ENCODE measurements at places on chromosomes 5 and 9.

- no peak for DNase-seq
Measured at GRCh38 chr5:145853781-145854376, 18.7 kb upstream of the PRELID2 start.

DNA sequence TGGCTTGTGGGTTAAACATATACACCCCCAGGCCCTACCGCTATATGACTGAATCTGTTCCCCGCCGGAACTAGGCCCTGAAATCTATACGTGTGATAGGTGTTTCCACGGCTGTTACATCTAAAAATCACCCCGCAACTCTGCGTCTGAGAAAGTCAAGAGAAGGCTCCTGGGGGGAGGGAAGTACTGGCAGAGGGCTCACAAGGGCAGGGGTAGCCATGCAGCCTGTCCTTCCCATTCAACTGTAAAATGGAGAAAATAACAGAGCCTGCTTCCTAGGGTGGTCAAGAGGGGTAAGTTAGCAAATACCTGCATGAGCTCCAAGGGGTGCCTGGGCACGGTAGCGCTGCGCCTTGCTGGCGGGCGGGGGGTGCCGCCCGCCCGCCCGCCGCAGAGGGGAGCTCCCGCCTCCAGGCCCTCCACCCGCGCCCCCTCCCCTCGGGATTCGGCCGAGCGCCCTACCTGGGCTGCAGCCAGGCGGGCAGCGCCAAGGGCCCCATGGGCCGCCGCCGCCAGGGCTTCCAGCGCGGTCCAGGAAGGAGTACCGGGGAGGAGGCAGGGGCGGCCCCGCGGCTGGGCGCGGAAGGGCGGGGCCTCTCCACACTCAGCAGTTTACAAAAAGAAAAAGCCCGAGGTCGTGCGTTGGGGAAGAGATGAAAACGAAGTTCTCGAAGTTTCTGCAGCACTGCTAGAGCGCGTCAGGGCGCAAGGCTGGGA is at the start of gene HACD4:
Gene HACD4 (minus strand): TSS at position 550 of the 717 bp plus-strand sequence. CDS start 50 bp downstream, at position 500.
- peak; percentile 3 for DNase-seq

DNA sequence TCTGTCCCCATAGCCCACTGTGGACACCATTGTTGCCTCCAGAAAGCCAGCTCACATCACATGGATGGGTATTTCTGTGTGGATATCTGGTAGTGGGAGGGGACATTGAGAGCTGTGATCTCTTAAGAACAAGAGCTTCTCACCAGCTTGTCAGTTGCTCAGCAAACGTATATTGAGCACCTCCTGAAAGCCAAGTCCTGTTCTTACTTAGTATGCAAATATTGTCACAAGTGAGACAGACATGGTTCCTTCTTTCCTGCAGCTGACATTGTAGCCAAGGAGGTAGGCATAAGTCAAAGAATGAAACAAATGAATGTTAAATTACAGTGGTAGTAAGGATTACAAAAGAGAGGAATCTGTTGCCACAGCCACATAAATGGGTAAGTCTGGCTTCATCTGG is 3.8 kb downstream of the TCOF1 start:
- DNase-seq: no peak

- DNase-seq: no peak
Measured at GRCh38 chr5:103346162-103346748, 87.7 kb downstream of the MACIR start.

- no peak for DNase-seq
Measured at GRCh38 chr5:756865-757345, 27.6 kb downstream of the ZDHHC11B start.

- no peak for DNase-seq
Measured at GRCh38 chr5:144467792-144468191, 297.1 kb downstream of the KCTD16 start.

DNA sequence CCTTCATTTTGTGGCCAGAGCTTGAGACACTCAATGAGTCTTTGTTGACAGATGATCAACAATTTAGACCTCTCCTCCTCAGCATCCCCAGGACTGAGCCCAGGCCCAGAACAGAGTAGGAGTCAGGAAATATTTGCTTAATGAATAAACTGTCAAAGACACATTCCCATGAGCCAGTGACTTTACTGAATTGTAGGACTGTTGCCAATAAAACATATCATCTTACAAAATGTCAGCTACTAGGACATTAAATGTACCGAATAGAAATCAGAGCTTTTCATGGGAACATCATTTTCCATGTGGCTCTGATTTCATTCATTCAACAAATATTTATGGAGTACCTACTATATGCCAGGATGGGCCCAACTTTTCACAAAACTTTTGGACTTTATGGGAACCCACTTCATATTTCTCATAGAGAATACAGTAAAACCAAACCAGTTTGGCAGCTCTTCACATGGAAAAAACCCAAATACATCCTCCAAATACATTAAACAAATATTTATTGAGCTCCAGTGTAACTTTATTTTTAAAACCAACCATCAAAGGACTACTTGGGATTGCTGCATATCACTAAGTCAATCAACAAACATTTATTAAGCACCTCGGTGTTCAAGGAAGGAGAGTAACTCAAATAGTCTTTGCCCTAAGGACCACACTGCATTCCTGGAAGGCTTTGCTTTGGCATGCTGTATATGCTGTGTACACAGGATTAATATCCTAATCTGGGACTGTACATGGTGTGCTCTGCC is 11.4 kb downstream of the VDAC1 start:
- no peak for DNase-seq

DNA sequence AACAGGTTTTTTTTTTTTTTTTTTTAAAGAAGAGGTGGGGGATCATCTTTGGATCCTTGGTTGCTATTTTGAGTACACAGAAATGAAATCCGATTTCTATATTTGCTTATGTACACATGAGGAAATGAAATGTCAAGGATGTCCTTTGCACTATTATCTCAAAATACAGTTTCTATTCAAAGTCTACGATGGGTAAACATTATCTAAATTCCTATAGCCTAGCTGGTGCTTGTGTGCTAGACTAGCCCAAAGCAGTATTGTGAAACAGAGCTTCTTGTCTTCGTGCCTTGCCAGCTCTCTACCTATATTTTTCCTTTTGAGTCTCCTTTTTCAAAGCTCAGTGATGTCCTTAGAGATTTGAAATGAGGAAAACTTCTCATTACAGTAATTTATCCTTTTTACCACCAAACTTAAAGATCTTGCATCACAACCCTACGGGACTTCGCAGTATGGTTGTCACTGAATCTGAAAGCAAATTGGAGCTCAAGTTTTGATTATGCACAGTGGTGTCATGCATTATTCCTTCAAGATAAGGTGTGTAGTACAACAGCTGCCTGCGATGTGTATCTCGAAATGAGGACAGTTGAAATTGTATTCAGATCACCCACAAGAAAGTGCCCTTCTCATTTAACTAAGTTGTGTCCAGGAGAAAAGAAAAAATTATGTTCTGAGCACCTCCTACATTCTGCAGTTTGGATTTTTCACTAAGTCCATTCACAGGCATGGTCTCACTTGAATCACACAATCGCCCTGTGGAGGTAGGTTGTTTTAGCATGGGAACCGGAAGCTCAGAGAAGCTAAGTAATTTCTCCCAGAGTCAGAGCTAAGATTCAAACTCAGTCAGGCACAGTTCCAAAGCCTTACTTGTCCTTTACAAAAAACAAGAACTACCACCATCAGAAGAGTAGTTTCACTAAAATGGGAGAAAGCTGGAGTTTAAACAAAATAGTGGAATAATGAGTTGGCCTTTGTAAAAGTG is 379.0 kb downstream of the GLIS3 start:
- no peak for DNase-seq

- no peak for DNase-seq
Measured at GRCh38 chr9:110812886-110813285, 144.3 kb downstream of the MUSK start.

- no peak for DNase-seq
Measured at GRCh38 chr9:134555094-134555650, 86.4 kb upstream of the COL5A1 start.

GRCh38 chr5:135822286-135822685 is 12.2 kb upstream of the SLC25A48 start:
- no peak for DNase-seq

GRCh38 chr5:94544031-94544650 is 74.3 kb downstream of the KIAA0825 start:
- DNase-seq: no peak

GRCh38 chr9:1051584-1052275 is 1.6 kb downstream of the DMRT2 start:
- DNase-seq: peak; percentile 8

GRCh38 chr9:97997330-97998276 is 14.5 kb downstream of the ANP32B start:
- no peak for DNase-seq

- DNase-seq: no peak
Measured at GRCh38 chr5:2148312-2149194, 265.8 kb upstream of the IRX4 start.

- no peak for DNase-seq
Measured at GRCh38 chr5:168734620-168735300, 155.6 kb upstream of the PANK3 start.

DNA sequence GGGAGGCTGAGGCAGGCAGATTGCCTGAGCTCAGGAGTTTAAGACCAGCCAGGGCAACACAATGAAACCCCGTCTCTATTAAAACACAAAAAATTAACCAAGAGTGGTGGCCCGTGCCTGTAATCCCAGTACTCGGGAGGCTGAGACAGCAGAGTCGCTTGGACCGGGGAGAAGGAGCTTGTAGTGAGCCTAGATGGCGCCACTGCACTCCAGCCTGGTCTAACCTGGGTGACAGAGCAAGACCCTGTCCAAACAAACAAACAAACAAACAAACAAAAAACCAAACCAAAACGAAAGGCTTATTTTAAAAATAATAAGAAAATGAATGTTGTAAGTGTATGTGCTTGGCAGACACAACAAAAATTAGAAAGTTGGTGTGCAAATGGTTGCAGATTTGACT is 536.3 kb upstream of the PTPRD start:
- DNase-seq: no peak

DNA sequence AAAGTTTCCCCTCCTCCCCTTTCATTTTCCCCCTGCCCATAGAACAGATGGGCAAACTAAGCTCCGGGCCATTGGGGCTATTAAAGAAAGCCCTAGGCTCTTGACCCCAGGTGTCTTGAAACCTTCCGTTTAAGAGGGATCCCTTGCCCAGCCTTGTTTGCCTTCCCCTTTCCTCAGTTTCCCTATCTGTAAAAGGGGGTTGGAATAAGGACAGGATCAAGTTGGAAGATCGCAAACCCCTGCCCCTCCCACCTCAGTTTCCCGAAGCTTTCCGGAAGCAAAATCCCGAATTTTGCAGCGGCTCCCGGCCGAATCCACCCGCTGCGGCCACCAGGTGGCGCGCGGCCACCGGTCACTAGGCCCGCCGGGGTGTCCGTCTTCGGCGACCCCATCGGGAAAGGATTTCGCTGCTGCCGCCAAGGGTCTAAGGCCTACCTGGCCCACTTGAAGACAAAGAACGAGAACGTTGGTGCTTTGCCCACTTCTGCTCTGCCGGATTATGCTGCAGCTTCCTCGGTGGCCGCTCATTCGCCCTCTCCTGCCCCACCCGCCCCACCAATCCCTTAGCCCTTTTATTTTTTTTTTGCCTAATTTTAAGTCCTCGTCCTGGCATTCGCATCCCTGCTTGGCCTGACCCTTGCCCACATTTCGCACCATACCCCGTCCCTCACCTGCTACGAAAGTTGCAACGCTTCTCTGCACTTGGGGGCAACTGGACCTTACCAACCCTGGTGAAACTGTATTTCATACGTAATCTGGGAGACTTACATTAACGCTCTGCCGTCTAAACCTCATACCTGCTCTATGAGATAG is 962 bp upstream of the NR6A1 start:
- DNase-seq: peak; percentile 53

GRCh38 chr9:110655754-110656641 is 12.6 kb upstream of the MUSK start:
- DNase-seq: no peak

DNA sequence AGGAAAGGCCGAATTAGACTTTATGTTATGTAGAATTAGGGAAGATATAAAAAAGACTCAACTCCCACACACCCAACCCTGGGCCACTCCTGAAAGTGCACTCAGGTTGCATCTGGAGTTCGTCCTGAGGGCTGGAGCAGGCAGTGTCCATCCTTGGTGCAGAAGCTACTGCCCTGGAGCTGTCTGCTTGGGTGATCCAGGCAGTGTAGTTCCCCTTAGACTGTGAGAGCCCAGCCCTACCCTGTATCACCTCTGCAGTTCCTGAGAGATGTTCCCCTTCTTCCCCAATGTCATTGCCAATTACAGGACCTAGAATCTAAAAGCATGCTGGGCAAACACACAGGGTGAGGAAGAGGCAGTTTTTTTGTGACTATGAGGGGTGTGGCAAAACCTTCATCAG is 368.3 kb upstream of the ST8SIA4 start:
- DNase-seq: no peak

DNA sequence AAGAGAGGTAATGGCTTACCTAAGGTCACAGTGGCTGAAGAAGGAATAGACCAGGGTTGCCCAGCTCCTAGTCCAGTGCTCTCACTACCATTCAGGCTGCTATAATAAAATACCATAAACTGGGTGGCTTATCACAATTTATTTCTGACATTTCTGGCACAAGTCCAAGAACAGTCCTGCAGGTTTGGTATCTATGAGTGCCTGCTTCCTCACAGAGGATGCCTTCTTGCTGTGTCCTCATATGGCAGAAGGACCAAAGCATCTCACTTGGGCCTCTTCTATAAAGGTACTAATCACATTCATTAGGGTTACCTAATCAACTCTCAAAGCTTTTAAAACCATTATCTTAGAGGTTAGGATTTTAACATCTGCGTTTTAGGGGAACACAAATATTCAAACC is 17.2 kb downstream of the STARD4 start:
- DNase-seq: peak; percentile 51

DNA sequence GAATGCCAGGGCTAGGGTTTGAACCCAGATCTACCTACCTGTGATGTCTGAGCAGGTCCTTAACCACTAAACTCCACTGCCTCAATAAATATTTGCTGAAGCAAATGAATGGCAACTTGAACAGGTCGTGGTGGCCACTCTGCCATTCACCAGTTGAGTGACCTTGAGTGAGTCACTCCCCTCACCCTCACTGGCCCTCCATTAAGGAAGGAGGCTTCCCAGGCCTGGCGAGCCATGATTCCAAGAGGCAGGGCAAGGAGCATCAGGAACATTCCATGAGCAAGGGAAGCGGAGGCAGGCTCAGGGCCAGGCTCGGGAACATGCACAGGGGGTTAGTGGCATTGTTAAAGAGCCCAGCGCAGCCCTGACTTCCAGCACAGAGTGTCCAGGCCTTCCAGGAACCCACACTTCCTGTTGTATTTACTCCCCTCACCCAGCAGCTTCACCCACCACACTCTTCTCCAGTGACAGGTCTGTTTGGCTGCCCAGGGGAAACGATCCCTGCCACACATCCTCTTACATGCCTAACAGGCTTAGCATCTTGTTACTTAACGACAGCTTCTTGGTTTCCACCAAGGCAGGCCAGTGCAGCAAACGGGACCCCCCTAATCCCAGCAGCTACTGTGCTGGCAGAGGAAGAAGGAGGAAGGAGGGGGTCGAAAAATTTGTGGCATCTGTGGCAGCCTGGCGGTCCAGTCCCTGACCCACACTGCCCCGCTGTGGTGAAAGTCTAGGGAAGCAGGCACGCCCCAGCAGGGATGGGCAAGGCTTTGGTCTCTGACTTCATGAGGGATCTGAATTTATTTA is 43.7 kb upstream of the TTC1 start:
- DNase-seq: peak; percentile 8

- DNase-seq: no peak
Measured at GRCh38 chr5:6814816-6815215, 101.6 kb downstream of the TENT4A start.

Measured in NCI-H1417 (cell line).